Right renal cortex interstitium (tissue), 3 donors: ENCODE measurements at places on chromosomes 16 and 17. TPM values are rescaled to one million over a fixed set of nuclear protein-coding genes. Genes with fewer than 3 reads are reported as not detected.

DNA sequence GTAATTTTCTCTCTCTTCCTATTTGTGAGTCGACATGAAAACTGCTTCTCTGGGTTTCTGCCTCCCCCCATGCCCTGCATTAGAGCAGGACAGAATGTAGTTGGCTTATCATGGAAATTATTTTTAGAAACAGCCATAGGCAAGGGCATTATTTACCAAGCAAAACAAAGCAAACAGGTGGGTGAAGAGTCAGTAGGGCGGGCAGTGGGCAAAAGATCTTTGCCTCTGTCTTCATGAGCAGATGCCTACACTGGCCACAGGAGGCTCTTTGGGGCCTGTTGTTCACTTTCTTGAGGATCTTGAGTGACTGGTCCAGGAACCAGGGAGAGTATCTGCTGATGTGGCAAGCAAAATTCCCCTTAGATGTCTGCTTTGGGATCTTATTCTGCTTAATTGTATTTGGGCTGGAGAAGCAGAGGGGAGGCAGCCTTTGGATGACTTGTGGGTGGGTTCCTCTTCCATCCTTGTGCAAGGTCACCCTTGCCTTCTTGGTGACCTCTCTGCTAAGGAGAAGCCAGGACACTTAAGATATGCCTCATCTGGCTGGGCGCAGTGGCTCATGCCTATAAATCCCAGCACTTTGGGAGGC is 42.5 kb upstream of the CLEC19A start:
- no peak for DNase-seq

The MYH11 gene
- 10.2 TPM for polyA plus RNA-seq

DNA sequence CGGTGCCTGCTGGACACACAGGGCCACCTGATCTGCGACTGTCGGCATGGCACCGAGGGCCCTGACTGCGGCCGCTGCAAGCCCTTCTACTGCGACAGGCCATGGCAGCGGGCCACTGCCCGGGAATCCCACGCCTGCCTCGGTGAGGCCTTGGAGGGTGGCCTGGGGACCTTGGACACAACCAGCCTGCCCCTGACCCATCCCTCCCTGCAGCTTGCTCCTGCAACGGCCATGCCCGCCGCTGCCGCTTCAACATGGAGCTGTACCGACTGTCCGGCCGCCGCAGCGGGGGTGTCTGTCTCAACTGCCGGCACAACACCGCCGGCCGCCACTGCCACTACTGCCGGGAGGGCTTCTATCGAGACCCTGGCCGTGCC is 1.4 kb downstream of the NTN3 start:
- DNase-seq, result no peak

GRCh38 chr17:68094481-68095078 is 59.0 kb downstream of the KPNA2 start:
- no peak for DNase-seq

The GPR142 gene
- polyA plus RNA-seq, result not detected

DNA sequence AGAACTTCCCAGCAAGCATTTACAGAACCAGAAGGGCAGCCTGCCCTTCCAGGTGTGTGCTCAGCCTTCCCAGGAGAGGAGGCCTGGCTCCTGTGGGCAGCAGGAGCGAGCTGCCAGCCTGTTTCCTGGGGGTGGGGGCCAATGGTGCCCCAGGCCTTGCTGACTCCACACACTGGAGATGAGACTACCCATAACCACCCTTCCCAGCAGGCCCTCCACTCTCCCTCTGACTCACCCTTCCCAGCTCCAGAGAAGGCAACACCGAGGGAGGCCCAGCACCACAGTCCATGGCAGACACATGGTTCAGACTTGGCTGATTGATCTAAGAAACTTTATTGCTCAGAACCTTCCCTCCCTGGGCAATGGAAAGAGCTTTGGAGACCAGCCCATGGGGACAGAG is 1.8 kb upstream of the PRSS53 start:
- no peak for DNase-seq

- DNase-seq, result no peak
These were observed 10.4 kb downstream of the CHMP6 start for GRCh38 chr17:81002013-81002384.

DNA sequence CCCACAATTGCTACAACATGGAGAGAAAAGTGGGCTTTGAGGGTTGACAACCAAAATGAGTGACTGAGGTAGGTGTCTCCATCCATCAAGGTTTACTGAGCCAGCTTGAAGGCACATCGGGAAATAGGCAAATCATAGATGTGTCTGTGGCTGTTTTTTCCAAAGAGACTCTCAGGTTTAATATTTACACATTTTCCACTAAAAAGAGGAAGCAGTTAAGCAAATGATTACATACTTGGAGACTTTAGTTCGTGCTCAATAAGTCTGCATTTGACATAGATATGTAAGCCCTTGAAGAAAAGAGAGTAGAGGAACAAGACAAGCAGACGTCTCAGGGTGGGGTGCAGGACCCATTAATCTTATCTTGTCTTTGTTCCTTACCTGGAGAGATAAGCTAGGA is 148.9 kb upstream of the COX10 start:
- DNase-seq, result no peak

The C17orf67 gene
- polyA plus RNA-seq, result 1.1 TPM

GRCh38 chr17:27609611-27610303 is 21.2 kb upstream of the LGALS9 start:
- DNase-seq, result no peak

DNA sequence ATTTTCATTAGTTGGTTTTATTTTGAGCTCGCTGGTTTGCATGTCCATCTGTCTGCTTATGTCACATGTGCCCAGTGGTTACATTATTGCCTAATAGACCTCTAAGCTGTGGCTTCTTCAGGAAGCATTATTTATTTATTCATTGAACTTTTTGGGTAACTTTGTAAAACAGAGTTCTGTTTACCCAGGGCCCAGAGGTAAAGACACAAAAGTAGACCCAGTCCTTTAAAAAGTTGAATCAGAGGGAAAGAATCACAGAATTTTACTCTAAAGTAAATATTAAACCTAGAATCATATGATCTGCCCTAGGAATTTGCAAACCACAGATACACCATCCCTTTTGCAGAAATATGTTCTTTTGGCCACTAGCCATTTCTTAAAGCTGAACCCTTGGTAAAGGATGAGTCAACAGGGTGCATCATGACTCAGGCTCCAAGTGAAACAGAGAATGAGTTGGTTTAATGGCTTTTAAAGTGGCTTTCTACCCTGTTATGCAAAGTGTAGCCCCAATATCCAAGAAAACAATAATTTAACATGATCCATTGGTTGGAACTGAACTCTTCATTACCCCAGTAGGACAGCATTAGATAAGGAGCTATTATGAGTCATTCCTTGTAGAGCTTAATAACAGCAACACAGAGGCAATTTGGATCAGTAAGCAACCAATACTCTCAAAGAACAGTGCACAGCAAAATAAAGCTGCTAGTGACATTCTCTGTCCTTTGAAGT is 236.3 kb downstream of the KCNJ2 start:
- DNase-seq, result no peak

- no peak for DNase-seq
These were observed 78.2 kb downstream of the CRISPLD2 start for GRCh38 chr16:84897911-84898377.

The SLC2A4 gene
- 2.0 TPM for polyA plus RNA-seq

- no peak for DNase-seq
These were observed 2.7 kb downstream of the ESRP2 start for GRCh38 chr16:68233085-68233834.

The GHDC gene
- 15.1 TPM for polyA plus RNA-seq

The KRT15 gene
- 0.89 TPM for polyA plus RNA-seq
